ENCODE measurements at places on chromosomes 3 and 15.

- no peak for DNase-seq
These were observed 1.4 kb upstream of the STRA6 start for GRCh38 chr15:74203914-74204431.

- DNase-seq: no peak
These were observed 68.8 kb downstream of the NMNAT3 start for GRCh38 chr3:139608924-139609323.

DNA sequence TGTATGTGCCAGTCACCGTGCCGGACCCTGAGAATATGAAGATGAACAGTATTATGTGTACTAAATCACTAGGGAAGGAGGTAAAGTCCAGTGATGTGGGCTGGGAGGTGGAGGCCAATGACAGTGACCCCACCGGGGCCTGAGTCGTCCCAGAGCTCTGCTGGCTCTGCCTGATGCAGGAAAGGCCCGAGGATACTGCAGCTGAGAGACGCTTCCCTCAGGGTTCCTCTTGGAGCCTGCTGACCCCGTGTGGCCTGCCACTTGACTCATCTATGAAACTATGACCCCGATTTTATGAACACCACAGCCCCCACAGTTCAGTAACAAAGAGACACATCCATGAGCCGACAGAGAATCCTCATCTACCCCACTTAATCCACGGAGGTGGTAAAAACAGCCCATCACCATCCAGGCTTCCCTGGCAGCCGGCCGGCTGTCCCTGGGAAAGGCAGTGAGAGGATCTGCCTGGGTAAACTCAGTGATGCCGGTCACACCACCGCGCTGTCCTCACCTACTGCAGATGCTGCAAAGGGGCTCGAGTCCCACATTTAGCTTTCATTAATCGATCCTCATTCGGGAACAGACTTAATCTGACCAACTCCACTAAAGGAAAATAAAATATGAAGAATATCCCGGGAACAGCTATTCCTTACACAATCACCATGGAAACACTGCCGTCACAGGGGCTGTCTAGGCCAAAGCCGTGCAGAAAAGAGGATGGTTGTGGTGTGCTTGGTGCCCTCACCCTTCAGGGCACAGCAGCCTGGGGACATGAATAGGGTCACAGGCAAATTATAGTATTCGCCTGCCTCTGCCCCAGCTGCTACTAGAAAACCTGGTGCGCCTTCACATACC, 82.9 kb downstream of the ARRDC4 start:
- no peak for DNase-seq

- peak; percentile 9 for DNase-seq
These were observed 3.2 kb upstream of the SENP2 start for GRCh38 chr3:185582871-185583270.

GRCh38 chr3:13276438-13277195, 143.5 kb downstream of the NUP210 start:
- DNase-seq: no peak

- DNase-seq: no peak
These were observed 64.7 kb upstream of the CCDC39 start for GRCh38 chr3:180743813-180744590.

DNA sequence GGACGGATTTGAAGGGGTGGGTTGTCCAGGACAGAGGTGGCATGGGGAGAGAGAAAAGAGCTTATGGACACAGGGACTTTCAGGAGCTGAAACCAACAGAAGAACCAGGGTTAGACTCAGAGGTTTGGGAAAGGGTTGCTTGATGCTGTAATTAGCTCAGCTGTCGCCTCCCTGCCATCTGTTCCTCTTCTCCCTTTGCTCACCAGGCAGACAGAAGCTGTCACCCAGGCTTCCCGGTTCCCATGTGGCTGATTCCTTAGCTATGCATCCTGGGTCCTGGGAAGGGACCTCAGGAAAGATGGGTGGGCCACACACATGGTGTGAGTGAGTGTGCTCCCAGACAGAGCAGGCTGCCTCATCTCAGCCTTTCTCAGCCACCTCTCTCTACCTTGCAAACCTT, 14.1 kb downstream of the PTPN23 start:
- DNase-seq: no peak

DNA sequence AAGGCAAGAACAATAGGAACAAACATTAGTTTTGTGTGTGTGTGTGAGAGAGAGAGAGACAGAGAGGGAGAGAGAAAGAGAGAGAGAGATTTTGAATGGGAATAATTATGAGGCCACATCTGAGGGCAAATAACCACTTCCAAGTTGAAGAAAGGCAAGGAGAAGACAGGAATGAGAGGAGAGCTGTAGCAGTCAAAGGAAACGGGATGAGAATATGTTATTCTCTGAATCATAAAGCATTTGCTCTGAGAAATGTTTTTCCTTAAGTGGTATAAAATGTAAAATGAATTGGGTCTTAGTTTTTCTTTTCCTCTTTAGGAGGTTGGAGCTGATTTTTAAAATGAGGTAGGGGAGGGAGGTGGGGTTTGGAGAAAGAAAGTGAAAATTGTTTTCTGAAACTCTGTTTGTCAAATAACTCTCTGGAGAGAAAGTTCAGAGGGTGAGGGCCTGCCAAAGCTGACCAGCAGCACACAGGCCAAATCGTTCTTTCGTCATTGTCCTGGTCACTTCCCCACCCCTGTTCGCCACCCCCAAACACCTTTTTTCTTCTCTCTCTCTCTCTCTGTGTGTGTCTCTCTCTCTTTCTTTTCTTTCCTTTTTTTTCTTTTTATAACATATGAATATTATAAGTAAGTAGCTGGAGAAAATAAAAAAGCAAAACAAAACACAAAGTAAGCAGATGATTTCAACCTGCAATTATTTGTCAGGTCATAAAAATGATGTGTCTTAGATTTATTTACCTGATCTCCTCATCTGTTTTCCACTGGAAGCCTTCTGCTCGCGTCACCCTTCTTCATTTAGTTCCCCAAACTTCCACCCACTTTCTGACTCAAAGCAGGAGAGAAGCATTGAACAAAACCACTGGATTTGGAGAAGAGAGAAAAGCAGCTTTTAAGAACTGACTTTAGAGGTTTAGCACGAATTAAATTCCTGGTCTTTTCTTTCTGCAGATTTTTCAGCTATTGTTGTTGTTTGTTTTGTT, 110.6 kb downstream of the LPP start:
- no peak for DNase-seq

DNA sequence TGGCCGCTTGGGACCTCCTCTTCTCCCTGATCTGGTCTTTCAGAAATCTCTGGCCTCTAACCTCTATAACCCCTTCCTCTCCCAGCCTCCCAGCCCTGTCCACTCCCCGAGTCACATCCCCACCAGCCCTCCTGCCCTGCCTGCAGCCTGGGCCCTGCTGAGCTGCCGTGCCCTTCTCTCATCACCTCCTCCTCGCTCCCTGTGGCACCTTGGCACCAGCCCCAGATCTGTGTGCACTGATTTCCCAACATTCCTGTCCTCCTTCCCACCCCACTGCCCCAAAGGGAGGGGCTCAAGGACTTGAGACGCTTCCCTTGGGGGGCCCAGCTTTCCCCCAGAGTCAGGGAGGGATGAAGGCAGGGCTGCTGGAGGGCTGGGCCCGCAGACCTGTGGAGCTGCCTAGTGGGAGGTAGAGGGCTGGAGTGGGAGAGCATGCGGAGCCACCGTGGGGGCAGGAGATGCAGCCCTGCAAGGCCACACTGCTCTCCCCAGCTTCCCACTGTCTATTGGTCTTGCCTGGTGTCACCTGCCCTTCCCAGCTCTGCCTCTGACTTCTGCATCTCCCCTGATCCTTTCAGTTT, 42.7 kb downstream of the EXOG start:
- DNase-seq: no peak

GRCh38 chr3:167066977-167067786, 312.9 kb downstream of the ZBBX start:
- DNase-seq: no peak

- no peak for DNase-seq
These were observed 32.0 kb downstream of the AADACL2 start for GRCh38 chr3:151765685-151766084.

DNA sequence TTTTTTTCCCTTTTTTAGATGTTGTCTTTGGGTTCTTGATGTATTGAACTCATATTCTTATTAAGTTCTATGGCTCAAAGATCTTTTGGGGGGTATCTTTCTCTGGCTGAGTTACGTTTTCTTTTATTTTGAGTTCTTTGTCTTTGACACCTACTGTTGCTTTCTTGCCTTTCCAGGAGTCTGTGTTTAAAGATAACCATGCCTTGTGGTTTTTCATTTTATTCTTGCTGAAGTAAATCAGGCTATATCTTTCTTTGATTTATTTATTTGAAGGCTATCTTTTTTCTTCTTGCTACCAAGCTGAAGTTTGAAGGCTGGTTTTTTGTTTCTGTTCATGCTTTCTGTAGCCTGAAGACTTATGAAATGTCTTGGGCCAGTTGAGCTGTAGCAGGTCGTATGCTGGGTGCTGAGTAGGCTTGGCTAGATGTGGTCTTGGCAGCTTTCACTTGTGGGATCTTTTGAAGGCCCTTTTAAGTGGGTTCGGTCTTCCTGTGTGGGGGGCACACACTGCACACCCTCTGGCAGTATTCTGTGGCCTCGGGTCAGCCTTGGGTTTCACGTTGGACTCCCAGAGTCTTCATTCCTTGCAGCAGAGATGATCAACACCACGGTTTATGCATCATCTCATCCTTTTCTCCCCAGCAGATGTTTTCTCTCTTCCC, 17.5 kb downstream of the SLCO3A1 start:
- DNase-seq: no peak

DNA sequence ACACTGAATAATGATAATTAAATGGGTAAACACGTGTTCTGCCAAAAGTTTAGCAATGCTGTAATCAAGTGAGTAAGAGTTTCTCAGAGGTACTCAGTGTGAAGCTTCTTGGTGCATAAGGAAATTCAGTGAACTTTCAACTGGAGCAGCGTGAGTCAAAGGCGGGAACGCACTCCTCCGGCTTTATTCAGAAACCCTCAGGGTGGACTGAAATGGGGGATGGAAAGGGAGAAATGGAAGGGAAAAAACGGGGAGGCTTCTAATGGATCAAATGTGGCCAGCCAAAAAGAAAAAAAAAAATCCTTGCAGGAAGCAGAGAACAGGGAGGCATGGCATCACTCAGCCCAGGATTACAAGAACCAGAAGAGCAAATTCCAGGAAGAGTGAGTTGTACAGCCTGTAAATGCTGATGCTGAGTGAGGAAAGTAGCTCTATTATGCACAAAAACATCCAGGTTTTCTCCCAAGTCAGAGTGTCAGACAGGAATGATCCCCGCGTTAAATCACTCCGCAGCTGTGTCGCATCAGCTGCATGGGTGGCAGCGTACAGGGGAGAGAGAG, 85.3 kb downstream of the ASB7 start:
- no peak for DNase-seq

GRCh38 chr3:176208915-176209314, 988.4 kb downstream of the TBL1XR1 start:
- no peak for DNase-seq

DNA sequence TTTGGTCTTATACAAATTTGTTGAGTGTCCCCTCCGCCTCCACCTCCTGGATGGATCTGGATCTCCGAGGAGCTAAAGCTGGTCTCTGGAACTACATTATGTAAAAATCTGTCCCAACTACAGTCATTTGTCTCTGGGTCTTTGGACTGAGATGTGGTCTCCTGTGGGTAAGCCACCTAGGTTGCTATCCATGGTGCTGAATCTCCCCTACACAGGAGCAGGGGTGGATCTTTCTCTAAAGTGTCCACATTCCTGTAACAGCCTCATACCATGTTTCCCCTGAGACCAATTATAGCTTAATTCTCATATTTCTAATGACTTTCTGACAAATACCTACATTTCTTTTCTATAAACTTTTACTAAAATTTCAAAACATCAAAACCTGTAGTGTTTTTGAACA, 625.8 kb downstream of the TAFA4 start:
- peak; percentile 12 for DNase-seq

GRCh38 chr3:47413751-47414150, 32.9 kb downstream of the PTPN23 start:
- no peak for DNase-seq

DNA sequence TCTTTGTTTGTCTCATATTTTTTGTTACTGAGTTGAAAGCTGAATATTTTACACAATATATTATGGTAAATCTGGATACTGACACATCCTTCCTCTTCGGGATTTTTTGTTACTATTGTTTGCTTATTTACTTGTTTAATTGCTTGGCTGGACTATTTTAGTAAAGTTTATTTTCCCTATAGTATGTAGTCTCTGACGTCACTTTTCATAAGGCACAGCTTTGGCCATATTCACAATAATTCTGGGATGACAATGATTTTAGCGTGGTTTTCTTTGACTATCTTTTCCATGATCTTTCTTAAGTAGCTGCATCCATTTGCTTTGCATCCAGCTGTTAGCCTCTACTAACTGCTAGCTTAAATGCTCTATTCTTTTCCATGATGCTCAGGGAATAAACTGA, 552.4 kb downstream of the VGLL3 start:
- DNase-seq: no peak

DNA sequence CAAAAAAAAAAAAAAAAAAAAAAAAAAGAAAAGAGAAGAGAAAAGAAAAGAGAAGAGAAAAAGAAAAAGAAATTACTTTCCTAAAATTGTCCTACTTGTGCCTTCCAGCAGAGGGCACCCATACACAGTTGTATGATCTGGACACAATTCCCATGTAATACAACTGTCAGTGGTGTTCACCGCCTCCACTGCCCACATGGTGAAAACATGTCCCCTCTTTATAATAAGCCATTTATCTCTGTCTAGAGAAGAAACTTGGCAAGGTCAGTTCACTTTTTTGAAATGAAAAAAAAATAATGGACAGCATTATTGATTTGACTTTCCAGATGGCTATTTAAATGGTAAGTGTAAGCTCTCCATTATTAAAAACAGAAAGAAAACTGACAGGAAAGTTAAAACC, 459.4 kb downstream of the GBE1 start:
- no peak for DNase-seq

Data from CD4-positive, alpha-beta memory T cell (primary cell).